BJ (cell line): ENCODE measurements at places on chromosomes 7 and 10.

DNA sequence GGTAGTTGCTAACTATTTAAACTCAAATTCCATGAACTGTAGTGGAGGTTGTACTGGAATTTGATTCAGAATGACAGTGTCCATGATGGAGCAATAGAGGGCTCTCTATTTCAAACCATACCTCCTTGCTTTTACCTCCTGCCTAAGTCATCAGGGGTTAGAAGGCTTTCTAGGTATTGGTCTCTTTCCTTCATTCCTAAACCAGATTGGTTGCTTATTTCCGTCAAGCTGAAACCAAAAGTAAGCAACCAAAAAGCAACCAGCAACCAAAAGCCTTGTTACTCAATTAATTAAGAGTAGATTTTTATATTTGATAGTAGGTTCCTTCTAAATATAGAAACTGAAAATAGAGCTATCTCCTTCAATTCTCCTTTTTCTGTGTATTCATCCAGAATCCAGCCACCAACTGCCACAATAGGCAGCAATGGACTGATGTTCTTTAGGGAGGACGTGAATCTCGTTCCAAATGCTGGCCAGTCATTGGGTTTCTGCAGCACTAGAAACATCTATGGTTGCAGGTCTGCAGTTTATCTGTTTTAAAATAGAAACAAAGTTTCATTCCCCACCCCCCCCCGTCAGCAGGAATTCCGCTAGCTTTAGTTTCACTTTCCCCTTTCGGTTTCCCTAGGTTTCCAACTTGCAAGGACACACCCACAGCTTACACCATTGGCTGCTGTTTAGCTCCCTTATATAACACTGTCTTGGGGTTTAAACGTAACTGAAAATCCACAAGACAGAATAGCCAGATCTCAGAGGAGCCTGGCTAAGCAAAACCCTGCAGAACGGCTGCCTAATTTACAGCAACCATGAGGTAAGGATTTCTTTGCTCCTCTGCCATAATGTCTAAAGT, at the start of gene IFIT1:
IFIT1 (plus strand) TSS at position 717 of the 850 bp plus-strand sequence; CDS start at position 807, 90 bp downstream.
- peak; percentile 71 for DNase-seq

GRCh38 chr7:107969856-107970255, 33.1 kb downstream of the LAMB1 start:
- DNase-seq = no peak

DNA sequence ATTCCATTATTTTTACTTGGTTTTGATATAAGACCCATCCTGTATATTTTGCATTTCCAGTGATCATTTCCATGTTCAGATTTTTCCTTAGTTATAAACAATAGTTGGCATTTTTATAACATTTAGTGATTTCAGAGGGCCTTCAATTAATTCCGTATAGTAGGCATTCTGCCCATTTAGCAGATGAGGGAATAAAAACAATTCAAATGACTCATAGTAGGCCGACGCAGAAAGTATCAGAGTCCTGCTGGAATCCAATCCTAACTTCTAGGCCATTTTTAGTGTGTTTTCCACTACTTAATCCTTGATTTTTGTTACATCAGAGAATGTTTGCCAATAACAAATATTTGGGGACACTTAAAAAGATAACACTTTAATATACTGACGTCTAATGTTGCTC, 15.4 kb downstream of the RNF32 start:
- DNase-seq = no peak

GRCh38 chr10:22086730-22087401, 83.3 kb upstream of the DNAJC1 start:
- peak; percentile 28 for DNase-seq

GRCh38 chr7:69260023-69260422, 338.3 kb upstream of the AUTS2 start:
- no peak for DNase-seq

- DNase-seq = peak; percentile 41
Measured at GRCh38 chr10:72133517-72133916, 45.2 kb upstream of the SPOCK2 start.

- DNase-seq = no peak
Measured at GRCh38 chr10:18109341-18109870, 30.8 kb upstream of the CACNB2 start.

DNA sequence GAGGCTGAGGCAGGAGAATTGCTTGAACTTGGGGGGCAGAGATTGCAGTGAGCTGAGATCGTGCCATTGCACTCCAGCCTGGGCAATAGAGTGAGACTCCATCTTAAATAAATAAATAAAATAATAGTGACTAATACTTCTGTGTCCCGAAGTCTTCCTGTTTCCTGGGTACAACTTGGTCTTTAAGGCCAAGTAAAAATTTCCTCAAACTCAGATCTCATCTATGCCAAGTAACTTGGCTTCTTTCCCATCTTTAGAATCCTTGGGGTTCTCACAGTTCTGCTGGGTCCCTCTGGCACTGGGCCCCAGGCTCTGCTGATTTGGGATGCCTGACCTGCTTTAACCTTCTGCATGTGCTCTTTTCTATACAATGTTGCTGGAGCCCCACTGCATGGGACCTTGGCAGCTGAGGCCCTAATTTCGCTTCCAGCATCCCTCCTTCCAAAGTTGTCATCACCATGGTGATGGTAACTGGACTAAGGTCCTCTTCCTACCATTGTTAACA, 22.7 kb upstream of the AKR1B10 start:
- no peak for DNase-seq

GRCh38 chr10:42942279-42942950, 134.5 kb upstream of the RET start:
- no peak for DNase-seq

DNA sequence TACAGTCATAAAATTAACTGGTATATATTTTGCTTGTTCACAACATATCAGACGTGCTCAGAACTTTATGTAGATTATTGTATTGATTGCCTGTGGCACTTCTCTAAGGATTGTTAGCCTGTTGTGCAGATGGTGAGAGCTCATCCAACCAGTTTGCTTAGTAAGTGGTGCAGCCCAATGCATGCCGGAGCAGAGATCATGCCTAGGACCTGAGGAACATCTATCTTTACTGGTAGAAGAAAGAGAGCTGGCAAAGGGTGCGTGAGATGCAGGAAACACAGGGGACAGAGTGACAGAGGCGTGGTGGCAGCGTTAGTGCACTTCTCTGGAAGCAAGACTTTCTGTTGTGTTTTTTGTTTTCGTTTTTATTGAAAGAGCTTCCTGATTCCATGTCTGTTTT, 35.9 kb downstream of the CCM2 start:
- DNase-seq = no peak

- no peak for DNase-seq
Measured at GRCh38 chr10:30434273-30435072, 489 bp downstream of the MAP3K8 start.

DNA sequence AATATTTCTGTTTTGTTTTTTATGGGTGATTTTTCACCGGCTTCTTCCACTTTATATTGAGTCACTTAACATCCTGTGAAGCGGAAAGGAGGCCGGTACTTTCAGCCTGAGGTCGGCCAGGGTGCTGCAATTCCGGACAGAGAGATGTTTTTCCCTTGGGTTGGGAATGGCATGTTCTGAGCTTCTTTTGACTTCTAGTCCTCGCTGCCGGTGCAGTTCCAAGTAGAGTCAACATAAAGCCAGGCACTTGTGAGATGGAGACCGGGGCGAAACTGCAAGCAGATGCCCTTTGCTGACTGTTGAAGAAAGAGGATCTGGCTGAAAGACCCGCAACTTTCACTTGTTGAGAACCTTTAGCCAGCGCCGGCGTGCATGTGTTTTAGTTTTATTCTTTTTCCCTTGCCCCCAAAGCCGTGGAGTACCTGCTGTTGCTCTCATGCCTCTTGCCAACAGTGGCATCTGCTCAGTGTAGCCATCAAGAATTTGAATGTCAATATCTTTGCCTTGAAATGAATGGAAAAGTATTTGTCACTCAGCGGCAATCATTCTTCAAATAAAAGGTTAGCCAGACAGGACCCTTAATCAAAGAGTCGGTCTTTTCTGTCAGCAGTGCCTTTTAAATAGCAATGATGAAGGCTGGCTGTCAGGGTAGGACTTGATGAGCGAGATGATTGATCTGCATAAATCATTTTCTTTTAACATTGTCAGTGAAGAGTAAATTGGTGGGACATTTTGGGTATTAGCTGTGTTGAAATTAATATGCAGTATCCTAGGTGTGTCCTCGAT, 351.2 kb downstream of the LRMDA start:
- DNase-seq = no peak

DNA sequence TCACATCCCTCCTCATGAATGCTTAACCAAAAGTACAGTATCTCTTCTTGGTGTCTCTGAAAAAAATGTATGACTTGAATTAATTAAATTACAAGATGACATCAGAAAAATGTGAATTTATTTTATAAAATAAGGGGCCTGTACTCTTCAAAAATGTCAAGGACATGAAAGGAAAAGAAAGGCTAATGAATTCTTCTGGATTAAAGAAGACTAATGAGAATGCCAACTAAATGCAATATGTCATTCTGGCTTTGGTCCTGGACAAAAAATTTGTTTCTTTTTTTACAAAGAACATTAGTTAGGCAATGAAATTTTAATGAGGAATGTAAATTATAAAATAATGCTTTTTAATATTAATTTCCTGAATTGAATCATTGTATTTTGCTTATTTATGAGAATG, 1125.7 kb downstream of the DNAJB9 start:
- no peak for DNase-seq

DNA sequence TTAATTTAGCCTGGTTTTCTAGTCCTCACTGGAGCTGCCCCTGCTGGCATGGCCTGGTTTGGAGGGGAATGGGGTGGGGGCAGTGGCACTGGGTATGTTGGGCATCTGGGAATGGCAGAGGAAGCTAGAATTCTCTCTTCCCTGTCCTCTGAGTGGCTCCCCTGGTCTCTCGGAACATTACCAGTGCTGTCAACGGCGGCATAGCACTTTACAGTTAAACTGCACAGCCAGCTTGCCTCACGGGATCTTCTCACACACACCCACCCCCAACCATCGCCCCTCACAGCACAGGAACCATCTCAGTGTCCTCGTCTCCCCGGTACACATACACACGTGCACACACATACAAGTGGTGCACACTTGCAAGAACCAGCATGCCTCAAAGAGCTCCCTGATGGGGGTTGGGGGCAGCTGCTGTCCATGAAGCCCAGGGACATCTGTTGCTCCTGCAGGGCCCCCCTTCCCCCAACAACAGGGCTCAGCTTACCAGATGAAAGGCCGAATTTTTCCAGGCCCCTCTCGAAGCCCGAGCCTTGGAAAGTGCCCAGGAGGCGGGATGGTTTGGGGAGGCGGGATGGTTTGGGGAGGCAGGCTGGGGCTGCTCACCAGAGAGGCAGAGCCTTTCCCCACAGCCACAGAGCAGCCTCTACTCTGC, 41.0 kb downstream of the TSPAN15 start:
- no peak for DNase-seq

- no peak for DNase-seq
Measured at GRCh38 chr10:81019029-81019890, 481.6 kb downstream of the SH2D4B start.

- no peak for DNase-seq
Measured at GRCh38 chr10:109247814-109248213, 675.5 kb downstream of the XPNPEP1 start.
